ENCODE measurements at places on chromosomes 7 and 10.

DNA sequence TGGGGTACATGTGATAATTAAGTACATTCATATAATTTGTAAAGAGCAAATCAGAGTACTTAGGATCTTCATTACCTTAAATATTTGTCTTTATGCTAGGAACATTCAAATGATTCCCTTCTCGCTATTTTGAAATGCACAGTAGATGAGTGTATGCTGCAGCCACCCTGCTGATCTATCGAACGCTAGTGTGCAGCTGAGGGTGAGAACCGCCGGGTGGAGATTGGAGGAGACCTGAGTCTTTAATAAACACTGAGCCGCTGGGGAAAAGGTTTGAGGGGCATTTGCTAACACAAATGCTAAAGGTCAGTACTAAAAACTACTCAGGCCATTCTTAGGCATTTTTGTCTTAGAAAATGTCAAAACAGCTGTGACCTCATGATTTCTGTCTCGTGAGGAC, 148.0 kb downstream of the DPP6 start:
- no peak for DNase-seq

GRCh38 chr10:59268460-59268859, 92.0 kb downstream of the PHYHIPL start:
- DNase-seq, result no peak

DNA sequence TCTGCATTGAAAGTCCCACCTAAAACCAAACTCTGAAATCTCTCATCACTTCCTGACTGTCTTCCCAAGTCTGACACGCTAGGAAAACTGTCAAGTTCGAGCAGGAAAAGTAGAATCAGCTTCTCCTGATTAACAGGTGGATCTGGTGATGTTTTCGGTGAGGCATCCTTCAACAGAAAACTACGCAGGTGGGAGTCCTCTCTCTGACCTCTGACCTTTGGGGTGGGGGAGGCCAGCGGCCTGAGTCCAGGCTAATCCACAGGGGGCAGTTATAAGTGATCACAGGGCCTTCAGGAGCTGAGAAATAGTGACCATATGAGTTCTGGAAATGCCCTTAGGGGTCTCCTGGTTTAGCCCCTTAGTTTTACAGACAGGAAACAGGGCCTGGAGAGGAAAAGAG, 13.4 kb upstream of the NPFFR1 start:
- DNase-seq, result no peak

DNA sequence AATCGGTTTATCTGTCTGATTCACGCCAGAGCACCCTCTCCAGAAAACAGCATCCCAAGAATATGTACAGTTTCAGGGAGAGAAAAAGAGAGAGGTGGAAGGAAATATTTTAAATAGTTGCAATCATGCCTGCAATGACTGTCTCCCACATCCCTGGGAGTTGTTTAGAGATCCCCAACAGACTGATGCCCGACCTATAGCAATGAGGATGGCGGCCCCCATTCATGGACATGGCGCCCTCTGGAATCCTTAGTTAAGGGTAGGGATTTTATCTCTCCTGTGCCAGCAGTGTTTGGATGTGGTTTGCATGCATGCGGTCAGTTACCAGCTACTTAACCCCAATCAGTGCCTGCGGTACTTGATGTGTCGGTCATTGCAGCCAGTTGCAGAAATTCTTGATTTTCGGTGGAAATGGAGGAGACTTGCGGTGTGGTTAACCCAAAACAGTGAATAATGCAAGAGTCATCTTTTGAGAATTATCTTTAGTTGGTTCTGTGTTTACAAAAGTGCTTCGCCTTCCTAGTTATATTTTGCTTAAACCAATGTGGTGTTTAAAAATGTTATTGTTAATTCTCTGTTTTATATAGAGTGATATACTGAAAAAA, 186.0 kb upstream of the TCF7L2 start:
- DNase-seq, result no peak

- DNase-seq, result no peak
Measured at GRCh38 chr10:76125900-76126299, 694.5 kb downstream of the LRMDA start.

DNA sequence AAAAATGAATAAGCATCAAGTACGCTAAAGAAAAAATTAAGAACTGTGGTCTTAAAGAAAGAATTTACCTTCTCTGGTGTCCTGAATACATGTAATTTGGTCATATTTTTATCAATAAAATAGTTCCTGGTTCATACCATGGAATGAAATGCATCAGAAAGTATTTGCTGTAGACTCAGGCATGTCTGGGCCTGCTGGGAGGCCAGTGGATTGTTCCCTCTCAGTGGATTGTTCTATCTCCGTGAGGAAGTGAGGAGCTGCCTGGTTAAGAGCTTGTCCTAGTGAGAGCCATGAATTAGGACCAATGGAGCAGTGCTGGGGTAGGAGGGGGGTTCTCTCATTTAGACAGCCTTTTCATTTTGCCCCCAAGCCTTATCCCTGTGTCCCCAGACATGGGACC, 211.7 kb upstream of the HABP2 start:
- DNase-seq, result no peak

GRCh38 chr10:14959221-14960057, at the start of gene MEIG1:
Gene MEIG1 (plus strand): TSS chr10:14959388. CDS start chr10:14966469, 7,081 bp downstream.
- DNase-seq, result peak; percentile 91

DNA sequence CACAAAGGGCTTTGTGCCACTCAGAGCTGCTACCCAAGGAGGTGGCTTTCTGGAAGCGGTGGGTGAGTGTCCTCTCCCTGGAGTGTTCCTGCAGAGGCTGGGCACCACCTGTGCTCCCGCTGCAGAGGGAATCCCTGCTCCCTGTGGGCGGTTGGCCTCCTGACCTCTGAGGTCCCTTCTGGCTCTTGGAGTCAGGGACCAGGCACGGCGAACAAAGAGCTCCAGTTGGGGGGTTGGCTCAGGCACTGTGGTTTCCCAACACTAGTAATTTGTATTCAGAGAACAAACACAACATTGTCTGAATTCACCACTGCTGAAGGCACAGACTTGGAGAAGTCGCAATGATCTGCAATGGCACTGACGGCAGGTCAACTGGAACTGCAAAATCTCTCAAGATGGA, 328.9 kb downstream of the PRPF18 start:
- DNase-seq, result no peak

DNA sequence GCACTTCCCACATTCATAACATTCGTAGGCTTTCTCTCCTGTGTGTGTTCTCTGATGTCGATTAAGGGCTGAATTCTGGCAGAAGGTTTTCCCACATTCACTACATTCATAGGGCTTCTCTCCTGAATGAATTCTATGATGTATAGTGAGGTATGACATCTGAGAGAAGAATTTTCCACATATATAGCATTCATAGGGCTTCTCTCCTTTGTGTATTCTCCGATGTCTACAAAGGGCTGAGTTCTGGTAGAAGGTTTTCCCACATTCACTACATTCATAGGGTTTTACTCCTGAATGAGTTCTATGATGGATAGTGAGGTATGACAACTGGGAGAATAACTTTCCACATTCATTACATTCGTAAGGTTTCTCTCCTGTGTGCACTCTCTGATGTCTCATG, 15.6 kb downstream of the ZNF12 start:
- no peak for DNase-seq

DNA sequence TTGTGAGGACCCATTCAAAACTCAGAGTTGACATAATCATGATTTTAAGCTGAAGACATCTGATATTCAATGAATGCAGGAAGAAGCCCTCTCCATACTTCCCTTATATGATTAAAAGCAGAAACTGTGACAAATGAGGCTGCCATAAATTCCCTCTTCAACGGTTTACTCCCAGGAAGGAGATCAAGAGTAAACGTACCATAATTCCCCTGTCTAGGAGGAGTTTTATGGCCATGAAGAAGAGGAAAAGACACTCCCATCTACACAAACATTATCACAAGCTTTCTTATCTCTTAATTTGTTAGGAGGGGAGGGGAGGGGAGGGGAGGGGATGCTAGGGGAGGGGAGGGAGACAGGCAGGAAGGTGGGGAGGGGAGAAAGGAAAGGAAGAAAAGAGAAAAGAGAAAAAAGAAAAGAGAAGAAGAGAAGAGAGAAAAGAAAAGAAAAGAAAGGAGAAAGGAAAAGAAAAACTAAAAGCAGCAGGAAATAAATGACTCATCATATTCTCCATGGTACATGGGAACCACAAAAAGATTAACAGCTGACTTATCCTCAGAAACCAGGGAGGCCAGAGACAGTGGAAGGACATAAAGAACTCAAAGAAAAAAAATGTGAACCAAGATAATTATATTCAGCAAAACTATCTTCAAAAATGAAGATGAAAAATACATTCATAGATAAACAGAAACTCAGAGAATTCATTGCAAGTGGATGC, 121.6 kb downstream of the ALOX5 start:
- no peak for DNase-seq

DNA sequence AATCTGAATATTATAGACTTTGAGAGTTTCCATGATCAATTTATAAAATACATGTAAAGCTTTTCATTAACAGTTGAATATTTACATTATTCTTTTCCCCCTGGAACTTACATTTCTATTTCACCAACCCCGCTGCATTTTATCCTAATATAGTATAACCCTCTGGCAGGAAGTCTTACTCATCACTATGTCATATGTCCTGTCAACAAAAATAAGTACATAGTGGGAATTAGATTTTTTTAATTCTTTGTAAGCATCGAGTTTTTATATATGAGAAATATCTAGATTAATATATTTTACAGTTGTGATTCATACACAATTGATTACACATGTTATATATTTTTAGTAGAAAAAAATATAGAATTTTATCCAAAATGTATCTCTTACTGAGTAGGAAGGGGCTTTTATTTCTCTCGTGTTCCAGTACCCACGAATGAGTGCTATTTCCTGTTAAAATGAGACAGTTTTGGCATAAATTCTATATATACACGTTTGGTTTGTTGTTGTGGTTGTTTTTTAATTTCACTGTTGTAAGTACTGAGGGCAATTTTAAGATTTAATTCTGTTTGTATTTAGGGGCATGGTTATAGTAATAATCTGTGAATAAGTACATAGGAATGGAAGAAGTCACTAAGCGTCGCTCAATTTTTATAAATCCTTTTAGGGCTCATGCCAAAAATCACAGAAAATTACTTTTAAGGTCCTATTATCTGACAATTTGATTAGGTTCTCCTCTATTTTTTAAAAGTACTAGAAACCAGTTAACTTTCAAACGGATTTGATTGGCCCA, 87.1 kb downstream of the HECW1 start:
- no peak for DNase-seq

DNA sequence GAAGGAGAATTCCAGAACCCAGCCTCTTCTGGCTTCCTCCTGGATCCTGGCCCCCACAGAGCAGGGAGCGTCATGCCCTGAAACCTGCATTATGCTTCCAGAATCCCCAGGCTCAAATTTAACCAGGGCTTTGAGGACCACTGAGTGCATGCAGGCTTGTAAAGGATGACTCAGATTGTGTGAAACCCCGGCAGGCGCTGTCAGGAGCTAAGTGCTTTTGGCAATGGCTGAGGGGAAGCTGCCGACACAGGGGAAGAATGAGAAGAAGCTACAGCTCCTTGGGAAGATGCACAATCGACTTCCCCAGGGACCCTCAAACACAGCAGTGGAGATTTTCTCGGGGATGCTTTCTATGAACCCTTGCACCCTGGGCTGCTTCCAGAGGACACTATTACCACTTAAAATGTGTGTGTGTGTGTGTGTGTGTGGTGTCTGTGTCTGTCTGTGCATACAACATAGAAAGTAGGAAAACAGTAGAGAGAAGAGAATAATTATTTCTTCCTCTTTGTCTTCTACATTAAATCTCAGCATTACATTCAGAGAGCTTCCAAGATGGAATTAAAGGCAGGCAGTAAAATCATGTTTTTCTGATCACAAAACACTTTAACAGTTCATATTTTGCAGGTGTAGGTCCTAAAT, 183.5 kb upstream of the INHBA start:
- no peak for DNase-seq

DNA sequence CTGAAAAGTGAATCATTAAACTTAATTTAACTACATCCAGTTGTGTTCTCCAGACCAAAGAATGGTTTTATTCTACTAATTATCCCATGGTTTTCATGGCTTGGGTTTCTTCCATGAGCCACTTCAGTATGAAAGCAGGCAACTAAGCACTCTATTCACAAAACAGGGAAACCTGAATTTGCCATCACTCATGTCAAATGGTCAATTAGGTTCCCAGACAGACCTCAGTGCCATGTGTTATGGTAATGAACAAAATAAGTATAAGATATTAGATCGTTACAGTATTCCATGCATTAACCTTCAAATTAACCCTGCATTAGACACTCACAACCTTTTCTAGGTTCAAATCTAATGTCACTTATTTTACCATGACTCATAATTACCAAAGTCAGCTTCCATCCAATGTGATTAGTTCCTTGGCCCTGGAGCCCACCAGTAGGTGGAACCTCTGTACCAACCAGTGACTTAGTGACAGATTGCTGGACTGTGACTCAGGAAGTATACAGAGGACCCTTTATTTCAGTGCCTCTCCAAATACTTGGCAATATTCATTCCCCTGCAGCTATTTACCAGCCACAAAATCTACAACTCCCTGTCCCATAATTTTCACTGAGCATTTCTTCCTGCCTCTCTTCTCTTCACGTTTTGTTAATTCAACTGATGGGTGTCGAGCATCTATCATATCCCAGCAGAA, 1270.2 kb upstream of the SORCS1 start:
- DNase-seq, result no peak

- no peak for DNase-seq
Measured at GRCh38 chr7:32094516-32094915, 24.3 kb upstream of the PDE1C start.

GRCh38 chr10:79433324-79434222, 11.9 kb downstream of the ZCCHC24 start:
- no peak for DNase-seq

- DNase-seq, result peak; percentile 58
Measured at GRCh38 chr10:58384095-58384494, 1.1 kb upstream of the TFAM start.

- DNase-seq, result no peak
Measured at GRCh38 chr10:129622736-129623135, 155.7 kb downstream of the MGMT start.

DNA sequence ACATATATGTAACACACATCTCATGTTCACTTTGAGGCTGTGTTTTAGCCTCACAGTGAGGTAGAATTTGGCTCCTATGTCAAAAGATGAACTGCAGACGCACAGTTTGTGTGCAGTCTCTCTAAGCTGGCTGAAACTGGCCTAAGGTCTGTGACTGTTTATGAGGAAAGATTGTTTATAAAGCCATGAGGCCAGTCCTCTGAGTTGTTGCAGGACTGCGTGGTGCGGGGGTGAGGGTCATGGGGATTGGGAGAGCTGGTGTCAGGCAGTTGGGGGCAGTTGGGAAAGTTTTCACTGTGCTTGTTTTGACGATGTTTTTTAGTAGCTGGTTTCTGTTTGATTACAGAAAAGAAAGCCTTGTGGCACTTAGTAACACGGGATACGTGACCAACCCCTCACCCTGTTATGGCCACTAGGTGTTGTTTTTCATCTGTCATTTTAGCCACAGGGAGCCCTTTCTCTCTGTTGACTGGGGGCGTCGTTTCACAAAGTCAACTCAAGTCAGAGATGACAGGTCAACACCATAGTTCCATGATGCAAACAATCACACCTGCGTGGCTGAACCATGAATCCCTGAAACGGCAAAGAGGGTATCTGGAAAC, 310.9 kb downstream of the CCDC3 start:
- DNase-seq, result no peak

GRCh38 chr7:124462249-124462648, 303.3 kb downstream of the GPR37 start:
- no peak for DNase-seq

GRCh38 chr7:126790763-126791162, 462.0 kb downstream of the GRM8 start:
- no peak for DNase-seq

- no peak for DNase-seq
Measured at GRCh38 chr10:80536361-80536835, 1.3 kb upstream of the SH2D4B start.

All from CD4-positive, alpha-beta T cell treated with Interleukin-17A for 1 hour (primary cell).